ENCODE measurements at places on chromosomes 2 and 18.

GRCh38 chr2:31660165-31660564 is 79.4 kb upstream of the SRD5A2 start:
- DNase-seq: no peak

DNA sequence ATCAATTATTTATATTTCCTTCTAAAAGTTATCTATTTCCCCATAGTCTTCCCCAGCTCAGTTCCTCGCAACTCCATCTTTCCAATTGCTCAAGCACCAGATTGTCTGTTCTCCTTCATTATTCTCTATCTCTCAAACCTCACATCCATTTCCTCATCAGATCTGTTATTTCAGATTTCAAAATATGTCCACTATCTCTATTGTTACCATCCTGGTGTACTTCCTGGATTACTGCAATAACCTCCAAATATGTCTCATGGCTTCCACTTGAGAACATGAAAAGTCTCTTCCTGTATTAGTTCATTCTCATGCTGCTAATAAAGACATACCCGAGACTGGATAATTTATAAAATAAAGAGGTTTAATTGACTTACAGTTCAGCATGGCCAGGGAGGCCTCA is 641.7 kb upstream of the ZEB2 start:
- no peak for DNase-seq

GRCh38 chr18:41982942-41983660 is 28.1 kb downstream of the PIK3C3 start:
- DNase-seq: no peak

DNA sequence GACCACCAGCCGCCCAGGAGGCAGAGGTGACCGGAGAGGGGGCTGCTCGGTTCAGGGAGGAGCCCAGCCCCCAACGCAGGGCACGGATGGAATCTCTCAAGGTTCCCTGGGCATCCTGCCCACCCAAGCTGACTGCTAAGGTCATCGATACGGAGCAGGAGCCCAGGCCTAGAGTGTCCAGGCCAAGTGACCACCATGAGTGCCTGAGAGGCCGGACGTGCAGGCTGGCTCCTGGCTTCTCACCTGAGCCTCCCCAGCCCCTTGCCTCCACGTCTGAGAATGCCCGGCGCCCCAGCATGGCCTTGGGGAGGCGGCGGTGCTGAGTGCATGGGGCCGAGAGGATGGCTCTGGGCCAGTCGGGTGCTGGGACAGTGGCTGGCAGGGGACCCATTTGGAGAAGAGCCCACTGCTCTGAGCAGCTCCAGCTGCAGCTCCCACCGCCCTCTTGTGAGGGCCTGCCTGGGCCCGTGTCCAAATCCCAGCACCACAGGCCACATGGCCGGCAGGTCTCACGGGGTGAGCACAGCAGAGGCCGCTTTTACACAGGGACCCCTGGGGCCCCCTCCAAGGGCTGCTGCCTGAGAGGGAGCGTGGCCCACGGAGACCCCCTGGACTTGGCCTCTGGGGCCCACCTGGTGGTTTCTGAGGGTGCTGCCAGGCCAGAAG is 102.8 kb upstream of the CTDP1 start:
- no peak for DNase-seq

DNA sequence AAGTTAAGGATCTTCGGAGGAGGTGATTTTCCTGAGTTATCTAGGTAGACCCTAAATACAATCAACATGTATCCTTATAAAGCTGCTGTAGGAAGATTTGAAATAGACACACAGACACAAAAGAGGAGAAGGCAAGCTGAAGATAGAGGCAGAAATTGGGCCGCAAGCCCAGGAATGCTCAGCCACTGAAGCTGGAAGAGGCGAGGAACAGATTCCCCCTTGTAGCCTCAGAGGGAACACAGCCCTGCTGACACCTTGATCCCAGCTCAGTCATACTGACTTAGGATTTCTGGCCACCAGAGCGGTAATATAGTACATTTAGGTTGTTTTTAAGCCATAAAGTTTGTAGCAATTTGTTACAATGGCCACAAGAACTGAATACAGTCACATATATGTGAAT is 90.9 kb downstream of the ETAA1 start:
- DNase-seq: no peak

GRCh38 chr2:73156539-73157124 is 43.9 kb upstream of the RAB11FIP5 start:
- DNase-seq: peak; percentile 64

- no peak for DNase-seq
These were observed 639.8 kb upstream of the ZEB2 start for GRCh38 chr2:145159676-145160075.
